A673 (cell line): ENCODE measurements at places on chromosomes 4 and X. TPM values are rescaled to one million over a fixed set of nuclear protein-coding genes. Genes with fewer than 3 reads are reported as not detected.

DNA sequence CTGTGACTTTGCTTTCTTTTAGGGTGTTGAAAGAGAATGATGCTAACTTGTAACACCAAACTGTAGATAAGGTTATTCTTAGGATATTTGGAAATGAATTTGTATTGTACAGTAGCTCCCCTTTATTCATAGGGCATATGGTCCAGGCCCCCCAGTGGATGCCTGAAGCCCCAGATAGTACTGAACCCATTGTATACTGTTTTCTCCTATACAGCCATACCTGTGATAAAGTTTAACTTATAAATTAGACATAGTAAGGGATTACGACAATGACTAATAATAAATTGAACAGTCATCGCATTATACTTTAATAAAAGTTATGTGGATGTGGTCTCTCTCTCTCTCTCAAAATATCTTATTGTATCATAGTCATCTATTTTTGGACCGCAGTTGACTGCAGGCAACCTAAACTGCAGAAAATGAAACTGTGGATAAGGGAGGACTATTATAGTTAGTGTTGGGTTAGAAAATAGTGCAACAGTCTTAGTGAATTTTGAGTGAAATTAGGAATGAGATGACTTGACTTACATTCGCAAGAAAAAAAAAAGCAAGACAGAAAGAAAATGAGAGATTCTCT, 105.1 kb downstream of the CLDN22 start:
- H3K27ac ChIP-seq: no peak overlapping the region
- no peak for DNase-seq

DNA sequence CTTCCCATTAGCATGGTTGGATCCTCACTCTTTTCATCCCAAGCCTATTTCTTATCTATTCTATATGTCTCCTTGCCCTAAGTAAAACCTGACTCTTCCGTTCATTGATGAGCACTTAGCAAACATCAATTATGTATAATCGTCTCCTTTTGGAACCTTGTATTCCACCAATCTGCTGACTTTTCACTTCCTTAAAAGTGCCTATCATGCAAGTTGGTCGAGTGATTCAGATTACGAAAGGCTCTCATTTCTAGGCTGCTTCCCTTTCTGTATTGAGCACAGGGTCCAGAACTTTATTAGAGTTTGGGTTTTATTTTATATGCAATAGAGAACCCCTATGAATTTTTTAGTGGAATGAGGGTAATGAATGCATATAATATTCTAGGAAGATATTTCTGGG, 27.1 kb upstream of the ALB start:
- no peak overlapping the region for H3K27ac ChIP-seq
- no peaks in the 10 kb centered on the region for H3K27me3 ChIP-seq
- no peak for DNase-seq
- H3K4me1 ChIP-seq: no peaks in the 10 kb centered on the region

DNA sequence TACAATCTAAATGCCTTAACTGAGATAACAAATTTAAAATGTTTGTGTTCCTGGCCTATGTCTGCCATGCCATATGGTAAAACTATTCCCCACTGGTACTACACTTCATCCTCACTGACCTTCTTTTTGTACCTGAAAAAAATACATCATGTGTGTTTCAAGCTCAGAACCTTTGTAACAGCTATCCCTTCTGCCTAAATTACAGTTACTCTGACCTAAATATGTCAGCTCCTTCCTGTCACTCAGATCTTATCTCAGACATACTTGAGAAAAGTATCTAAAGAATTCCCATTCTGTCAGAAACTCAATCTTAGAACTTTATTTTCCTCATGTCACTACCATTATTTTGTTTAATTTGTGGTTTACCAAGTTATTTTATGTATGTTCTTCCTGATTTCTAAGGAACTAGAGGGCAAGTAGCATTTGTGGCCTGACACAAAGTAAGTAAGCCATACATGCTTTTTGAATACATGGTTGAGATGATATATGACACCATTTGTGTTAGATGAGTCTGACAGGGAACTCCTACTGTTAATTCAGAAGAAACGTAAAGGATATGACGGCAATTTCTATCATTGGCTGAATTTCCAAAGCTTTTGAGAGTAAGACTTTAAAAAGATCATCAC, 456.5 kb upstream of the NDST3 start:
- DNase-seq: peak; percentile 40
- H3K27me3 ChIP-seq: no peaks in the 10 kb centered on the region
- H3K4me3 ChIP-seq: no peak overlapping the region
- H3K27ac ChIP-seq: no peak overlapping the region
- H3K4me1 ChIP-seq: peaks cover 10% of the 10 kb centered on the region

DNA sequence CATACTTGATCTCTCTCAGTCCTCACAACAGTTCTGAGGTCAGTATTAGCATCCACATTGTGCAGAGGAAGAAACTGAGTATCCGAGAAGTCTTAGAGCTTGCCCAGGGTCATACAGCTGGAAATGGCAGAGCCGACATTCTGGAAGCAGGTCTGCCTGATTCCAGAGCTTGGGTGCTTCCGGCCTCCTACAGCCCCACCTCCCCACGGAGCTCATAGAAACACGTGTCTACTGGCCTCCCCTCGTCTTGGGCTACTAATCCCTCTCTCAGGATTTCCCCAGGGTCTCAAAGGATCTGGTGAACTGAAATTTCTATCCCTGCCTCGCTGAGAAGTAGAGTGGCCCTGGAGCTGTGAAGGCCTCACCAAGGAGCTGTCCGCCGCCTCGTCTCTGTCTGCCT, 12.0 kb upstream of the KDM5C start:
- no peaks in the 10 kb centered on the region for H3K4me1 ChIP-seq
- H3K4me3 ChIP-seq: no peak overlapping the region
- H3K27ac ChIP-seq: no peak overlapping the region
- no peaks in the 10 kb centered on the region for H3K27me3 ChIP-seq

DNA sequence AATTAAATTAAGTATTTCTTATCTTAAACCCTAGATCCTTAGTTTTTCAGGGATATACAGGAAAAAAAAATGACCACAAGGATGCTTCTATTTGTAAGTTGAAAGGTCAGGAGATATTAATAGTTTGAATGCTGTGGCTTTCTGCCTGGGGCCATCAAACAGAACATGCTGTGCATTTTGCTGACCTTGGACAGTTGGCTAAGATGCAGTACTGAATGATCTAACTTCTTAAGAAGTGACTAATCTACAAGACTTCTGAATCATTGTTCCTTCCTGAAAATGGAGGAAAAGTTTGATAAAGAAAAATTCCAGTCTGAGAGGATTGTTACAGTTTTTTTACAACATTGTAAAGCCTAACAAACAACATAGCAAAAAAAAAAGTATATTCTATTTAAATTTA, 237.8 kb upstream of the JADE1 start:
- no peak overlapping the region for H3K27ac ChIP-seq
- no peaks in the 10 kb centered on the region for H3K36me3 ChIP-seq
- H3K4me1 ChIP-seq: no peaks in the 10 kb centered on the region
- H3K27me3 ChIP-seq: no peaks in the 10 kb centered on the region
- no peak for DNase-seq
- H3K4me3 ChIP-seq: no peak overlapping the region

CYSLTR1 gene
- 2.1 TPM in 2 replicates for total RNA-seq

HHIP gene
- 0.22 and 0.28 TPM in 2 replicates for total RNA-seq
